IPS DF 6.9 (cell line): ENCODE measurements at places on chromosomes 11 and 22.

DNA sequence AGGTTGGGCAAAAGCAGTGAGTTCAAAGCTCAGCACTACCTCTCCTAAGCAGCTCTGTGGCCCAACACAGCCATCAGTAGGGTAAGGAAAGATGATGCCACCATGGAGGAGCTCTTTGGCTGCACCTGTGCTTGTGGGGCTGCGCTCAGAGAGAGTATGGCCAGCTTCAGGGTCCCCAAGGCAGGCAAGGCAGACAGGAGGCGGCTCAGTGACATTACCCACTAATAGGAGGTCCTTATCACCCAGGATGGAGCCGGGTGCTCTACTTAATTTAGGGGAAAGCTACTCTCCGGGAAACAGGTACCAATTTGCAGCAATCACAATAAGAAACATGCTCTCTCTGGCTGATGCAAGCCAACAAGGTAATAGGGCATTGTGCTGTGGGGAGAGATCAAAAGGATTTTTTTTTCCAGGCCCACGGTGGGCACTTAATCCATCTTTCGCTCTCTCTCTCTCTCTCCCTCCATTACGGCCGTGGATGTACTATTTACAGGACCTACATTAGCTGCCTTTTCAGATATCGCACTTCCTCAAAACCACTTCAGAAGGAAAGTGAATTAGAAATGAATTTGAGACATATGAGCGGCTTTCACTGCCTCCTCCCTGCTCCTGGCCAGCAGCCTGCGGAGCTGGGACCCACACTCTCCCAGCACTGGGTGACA, 446.3 kb downstream of the SOX6 start:
- no peaks in the 10 kb centered on the region for H3K27me3 ChIP-seq
- no peak overlapping the region for H3K4me3 ChIP-seq

GRCh38 chr11:28038775-28039174, 69.2 kb downstream of the KIF18A start:
- H3K27me3 ChIP-seq: no peaks in the 10 kb centered on the region
- DNase-seq: no peak
- no peak overlapping the region for H3K27ac ChIP-seq
- H3K36me3 ChIP-seq: no peaks in the 10 kb centered on the region

DNA sequence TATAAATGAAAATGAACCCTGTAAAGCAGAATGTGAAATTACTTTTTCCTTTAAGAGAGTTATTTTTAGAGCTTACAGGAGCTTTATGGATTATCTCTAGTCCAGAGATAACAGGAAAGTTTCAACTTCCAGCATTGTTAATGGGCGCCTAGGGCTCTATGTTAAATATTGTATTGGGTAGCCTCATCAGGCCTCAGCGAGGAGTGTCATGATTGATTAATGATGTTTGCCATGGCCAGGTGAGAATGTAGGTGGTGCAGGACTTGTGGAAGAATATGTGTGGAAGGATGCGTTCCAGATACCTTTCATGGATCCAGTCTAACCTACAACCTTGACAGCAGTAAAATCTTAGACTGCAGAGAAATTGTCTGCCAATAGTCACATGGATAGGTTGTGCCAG, 50.6 kb downstream of the ME3 start:
- no peak overlapping the region for H3K4me3 ChIP-seq
- H3K36me3 ChIP-seq: no peaks in the 10 kb centered on the region
- no peak for DNase-seq
- H3K4me1 ChIP-seq: no peaks in the 10 kb centered on the region
- H3K27ac ChIP-seq: no peak overlapping the region

DNA sequence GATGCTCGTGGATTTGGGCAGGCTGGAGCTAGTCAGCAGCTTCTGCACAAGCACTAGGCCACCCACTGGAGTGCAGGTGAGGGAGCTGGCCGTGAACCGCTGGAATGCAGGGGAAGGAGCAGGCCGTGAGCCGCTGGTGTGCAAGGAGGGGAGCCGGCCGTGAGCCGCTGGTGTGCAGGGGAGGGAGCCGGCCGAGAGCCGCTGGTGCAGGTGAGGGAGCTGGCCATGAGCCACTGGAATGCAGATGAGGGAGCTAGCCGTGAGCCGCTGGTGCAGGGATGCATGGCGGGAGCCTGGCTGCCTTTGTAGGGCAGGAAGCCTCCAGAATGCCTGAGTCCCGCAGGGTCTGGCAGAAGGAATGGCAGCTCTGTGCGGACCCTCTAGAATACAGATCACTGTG, 4220.0 kb upstream of the OR11H1 start:
- no peaks in the 10 kb centered on the region for H3K36me3 ChIP-seq
- DNase-seq: no peak
- H3K4me3 ChIP-seq: no peak overlapping the region

GRCh38 chr22:34395370-34395769, 475.1 kb upstream of the LARGE1 start:
- H3K4me1 ChIP-seq: no peaks in the 10 kb centered on the region
- no peak overlapping the region for H3K4me3 ChIP-seq
- H3K27me3 ChIP-seq: no peaks in the 10 kb centered on the region
- DNase-seq: no peak
- H3K27ac ChIP-seq: no peak overlapping the region
- no peaks in the 10 kb centered on the region for H3K36me3 ChIP-seq

DNA sequence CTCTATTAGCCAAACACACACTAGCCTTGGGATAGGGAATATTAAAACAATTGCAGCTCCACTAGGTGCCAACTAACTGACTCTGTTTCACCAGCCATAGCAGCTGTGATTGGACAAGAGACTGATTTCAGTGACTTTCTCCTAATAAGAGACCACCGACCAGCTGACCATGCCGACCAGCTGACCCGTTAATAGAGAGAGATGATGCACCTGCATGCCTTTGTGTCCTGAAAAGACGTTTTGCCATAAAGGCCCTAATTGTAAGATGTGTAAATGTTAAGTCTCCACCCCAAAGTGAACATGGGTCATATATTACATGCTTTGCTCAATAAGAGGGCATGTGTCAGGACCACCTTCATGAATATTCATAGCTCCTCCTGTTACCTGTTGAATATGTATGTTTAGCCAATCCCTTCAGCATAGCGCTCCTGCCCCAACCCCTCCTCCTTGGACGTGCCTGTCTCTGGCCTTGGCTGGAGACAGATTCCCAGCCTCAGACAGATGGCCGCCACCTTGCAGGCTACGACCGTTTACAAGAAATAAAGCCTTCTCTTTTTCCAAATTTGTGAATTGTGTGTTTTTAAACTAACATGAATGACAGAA, 1.3 kb upstream of the NADSYN1 start:
- H3K27ac ChIP-seq: no peak overlapping the region
- no peak overlapping the region for H3K4me3 ChIP-seq
- H3K36me3 ChIP-seq: peaks cover 4% of the 10 kb centered on the region; the same call in 1 of the 2 replicates

GRCh38 chr11:71987521-71987920, 11.2 kb upstream of the IL18BP start:
- no peaks in the 10 kb centered on the region for H3K36me3 ChIP-seq
- H3K27me3 ChIP-seq: no peaks in the 10 kb centered on the region
- H3K4me1 ChIP-seq: no peaks in the 10 kb centered on the region

DNA sequence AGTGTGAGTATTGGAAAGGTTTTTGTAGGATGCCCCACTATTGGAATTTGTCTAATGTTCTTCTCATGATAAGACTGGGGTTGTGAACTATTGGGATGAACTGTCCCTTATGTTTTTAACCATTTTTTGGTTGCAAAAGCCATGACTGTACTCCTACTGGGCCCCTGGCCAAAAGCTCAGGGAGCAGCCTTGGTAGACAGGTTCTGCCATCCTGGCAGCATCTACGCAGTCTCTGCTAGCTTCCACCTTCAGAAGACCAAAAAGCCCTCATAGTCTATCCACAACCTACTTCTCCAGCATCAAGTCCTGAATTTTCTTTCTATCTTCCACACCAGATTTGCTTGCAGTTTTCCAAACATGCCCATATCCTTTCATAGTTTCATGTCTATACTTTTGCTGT, 211.8 kb downstream of the TENM4 start:
- H3K4me1 ChIP-seq: no peaks in the 10 kb centered on the region
- no peak overlapping the region for H3K27ac ChIP-seq
- no peak overlapping the region for H3K4me3 ChIP-seq
- H3K36me3 ChIP-seq: no peaks in the 10 kb centered on the region
- no peak for DNase-seq
- no peaks in the 10 kb centered on the region for H3K27me3 ChIP-seq

DNA sequence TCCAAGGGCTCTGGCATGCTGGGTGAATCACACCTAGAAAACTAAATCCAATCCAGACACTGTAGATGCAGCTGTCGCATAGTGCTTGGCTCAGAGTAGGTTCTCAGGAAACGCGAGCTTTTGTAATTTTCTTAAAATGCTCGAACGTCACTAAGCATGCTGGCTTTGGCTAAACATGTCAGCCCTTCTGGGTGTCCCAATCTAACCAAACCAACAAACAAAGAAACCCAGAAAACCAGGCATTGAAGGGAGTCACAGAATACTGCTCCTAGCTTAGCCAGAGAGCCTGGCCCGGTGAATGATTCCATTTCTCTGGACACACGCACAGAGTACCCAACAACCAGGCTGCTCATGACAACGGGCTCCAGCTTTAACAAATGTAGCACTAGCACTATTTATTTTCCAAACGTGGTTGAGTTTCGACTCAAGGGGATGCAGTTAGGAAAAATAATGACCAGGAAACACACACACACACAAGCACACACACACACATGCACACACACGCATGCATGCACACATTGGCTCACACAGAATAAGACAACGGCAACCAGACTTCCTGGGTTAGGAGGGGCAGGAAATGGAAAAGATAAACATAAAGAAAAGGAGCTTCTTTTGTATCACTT, 492.6 kb downstream of the MIAT start:
- H3K36me3 ChIP-seq: no peaks in the 10 kb centered on the region
- no peaks in the 10 kb centered on the region for H3K27me3 ChIP-seq
- no peaks in the 10 kb centered on the region for H3K4me1 ChIP-seq
- no peak overlapping the region for H3K27ac ChIP-seq
- DNase-seq: no peak

- no peak overlapping the region for H3K27ac ChIP-seq
- no peak for DNase-seq
- peaks cover 3% of the 10 kb centered on the region for H3K4me1 ChIP-seq
- peaks cover 22% of the 10 kb centered on the region for H3K27me3 ChIP-seq
- no peaks in the 10 kb centered on the region; the same call in 1 of the 2 replicates for H3K36me3 ChIP-seq
These were observed 8.8 kb upstream of the WNT11 start for GRCh38 chr11:76214968-76215548.

DNA sequence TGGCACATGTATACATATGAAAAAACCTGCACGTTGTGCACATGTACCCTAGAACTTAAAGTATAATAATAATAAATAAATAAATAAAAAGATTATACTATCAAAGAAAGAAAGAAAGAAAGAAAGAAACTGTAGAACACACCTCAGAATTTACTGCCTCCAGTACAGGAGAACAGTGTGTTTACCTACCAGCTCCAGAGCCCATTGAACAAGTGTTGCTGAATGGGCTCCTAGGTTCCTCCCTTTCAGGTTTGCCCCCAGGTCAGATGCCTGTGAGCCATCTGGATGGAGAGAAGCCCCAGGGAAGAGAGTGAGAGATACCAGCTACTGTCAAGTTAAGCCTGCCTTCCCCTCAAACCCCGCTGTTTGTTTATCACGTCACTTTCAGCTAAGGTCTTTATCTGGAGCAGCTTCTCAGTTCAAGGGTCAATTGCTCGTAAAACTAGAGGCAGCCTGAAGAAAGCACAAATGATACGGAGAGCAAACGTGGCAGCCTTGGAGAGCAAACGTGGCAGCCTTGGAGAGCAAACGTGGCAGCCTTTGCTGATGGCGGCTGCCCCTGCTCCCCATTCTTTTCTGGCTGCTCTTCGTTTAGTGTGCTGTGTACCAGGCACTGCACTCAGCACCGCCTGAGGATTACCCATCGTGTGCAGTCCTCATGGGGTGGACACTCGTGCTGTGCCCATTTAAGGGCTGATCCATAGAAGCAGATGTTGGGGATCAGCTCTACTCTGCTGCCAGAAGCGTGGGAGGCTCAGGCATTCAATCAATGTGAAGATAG, 111.7 kb downstream of the ADAMTS15 start:
- DNase-seq: no peak
- H3K4me3 ChIP-seq: no peak overlapping the region
- no peaks in the 10 kb centered on the region for H3K4me1 ChIP-seq
- H3K27me3 ChIP-seq: no peaks in the 10 kb centered on the region

DNA sequence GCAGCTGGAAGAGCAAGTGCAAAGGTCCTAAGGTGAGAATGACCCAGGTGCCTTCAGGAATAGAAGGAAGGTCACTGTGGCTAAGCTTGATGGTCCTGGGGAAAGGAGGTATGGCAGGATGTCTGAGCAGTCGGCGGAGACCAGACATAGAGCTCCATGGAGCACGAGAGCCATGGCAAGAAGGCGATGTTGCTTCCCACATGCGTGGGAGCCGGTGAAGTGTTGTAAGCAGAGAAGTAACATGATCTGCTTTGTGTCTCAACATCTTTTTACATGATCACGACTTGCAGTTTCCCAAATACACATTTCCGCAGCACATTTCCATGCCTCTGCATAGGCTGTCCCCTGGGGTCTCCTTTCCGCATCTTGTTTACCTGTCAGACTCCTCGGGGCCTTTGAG, 231.9 kb downstream of the KIRREL3 start:
- H3K27me3 ChIP-seq: no peaks in the 10 kb centered on the region
- no peak for DNase-seq
- H3K27ac ChIP-seq: no peak overlapping the region
- H3K4me1 ChIP-seq: no peaks in the 10 kb centered on the region
- no peaks in the 10 kb centered on the region for H3K36me3 ChIP-seq

DNA sequence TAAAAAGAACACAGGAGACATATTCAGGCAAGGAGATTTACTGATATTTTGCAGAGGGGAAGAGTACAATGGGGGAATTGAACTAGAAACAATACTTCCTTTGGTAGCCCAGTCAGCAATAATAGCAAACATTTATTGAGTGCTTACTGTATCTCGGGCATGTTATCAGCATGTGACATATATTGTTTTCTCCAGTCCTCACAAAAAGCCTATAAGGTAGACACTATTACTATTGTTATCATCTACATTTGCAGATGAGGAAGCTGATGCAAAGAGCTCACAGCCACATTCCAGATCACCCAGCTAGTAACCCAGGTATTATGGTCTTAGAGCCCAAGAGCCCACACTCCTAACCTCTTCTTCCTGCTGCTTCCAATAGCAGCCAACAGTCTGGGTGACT, 27.9 kb downstream of the NAV2 start:
- H3K36me3 ChIP-seq: no peaks in the 10 kb centered on the region
- H3K4me3 ChIP-seq: no peak overlapping the region
- H3K4me1 ChIP-seq: 0 out of 2 replicates have a peak, but pooled peaks cover 1% of the 10 kb centered on the region
- no peak overlapping the region for H3K27ac ChIP-seq
- H3K27me3 ChIP-seq: no peaks in the 10 kb centered on the region
- DNase-seq: no peak

- no peak overlapping the region for H3K27ac ChIP-seq
- no peak overlapping the region for H3K4me3 ChIP-seq
- no peaks in the 10 kb centered on the region for H3K27me3 ChIP-seq
- DNase-seq: no peak
- no peaks in the 10 kb centered on the region for H3K36me3 ChIP-seq
- H3K4me1 ChIP-seq: peaks cover 9% of the 10 kb centered on the region
These were observed 2.2 kb downstream of the MCHR1 start for GRCh38 chr22:40681451-40681850.

- no peaks in the 10 kb centered on the region for H3K27me3 ChIP-seq
- no peak for DNase-seq
- H3K27ac ChIP-seq: no peak overlapping the region
- H3K4me3 ChIP-seq: no peak overlapping the region
- H3K4me1 ChIP-seq: peaks cover 6% of the 10 kb centered on the region
These were observed 92.1 kb downstream of the PARVA start for GRCh38 chr11:12469451-12469850.

- peaks cover 18% of the 10 kb centered on the region for H3K4me1 ChIP-seq
- no peaks in the 10 kb centered on the region for H3K36me3 ChIP-seq
- H3K27me3 ChIP-seq: no peaks in the 10 kb centered on the region
- no peak for DNase-seq
- no peak overlapping the region for H3K27ac ChIP-seq
- H3K4me3 ChIP-seq: no peak overlapping the region
These were observed 48.2 kb downstream of the BCR start for GRCh38 chr22:23228503-23228902.
